Activated CD4-positive, alpha-beta T cell treated with anti-CD3 and anti-CD28 coated beads, Interleukin-2, amount 10 ng/mL, durations not matched to agents 7 days and 5 days (primary cell): ENCODE measurements at places on chromosomes 16 and 17. TPM values are rescaled to one million over a fixed set of nuclear protein-coding genes. Genes with fewer than 3 reads are reported as not detected.
A peak's percentile ranks its signal among the peaks of the same experiment; 100 is the strongest.

The GH1 gene
- total RNA-seq: not detected

The UTS2R gene
- not detected for total RNA-seq

The AIPL1 gene
- total RNA-seq: not detected

The TRPV2 gene
- 114 TPM for total RNA-seq

The HAP1 gene
- total RNA-seq: 0.25 TPM

The TEKT1 gene
- total RNA-seq: not detected

The BICDL2 gene
- total RNA-seq: 0.20 TPM

DNA sequence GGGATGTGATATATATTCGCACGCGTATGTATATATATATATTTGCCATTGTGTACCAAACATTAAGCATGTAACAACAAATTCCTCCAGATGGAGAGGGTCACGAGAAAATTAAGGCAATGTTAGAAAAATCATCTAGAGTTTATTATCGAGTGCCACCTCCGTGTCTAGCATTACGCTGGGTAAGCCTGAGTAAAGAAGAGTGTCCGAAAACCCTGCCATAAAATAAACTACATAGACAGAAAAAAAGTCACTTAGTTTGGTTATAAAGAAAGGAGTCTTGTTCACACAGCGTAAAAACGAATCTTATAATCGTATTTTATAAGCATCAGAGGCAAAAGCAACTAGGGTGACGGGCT lies 644 bp upstream of the RHOT1 start:
- DNase-seq: no peak

- DNase-seq: no peak
These were observed 6.2 kb upstream of the TBKBP1 start for GRCh38 chr17:47687748-47688147.

- no peak for DNase-seq
These were observed 66.1 kb upstream of the FOXF1 start for GRCh38 chr16:86444261-86444660.

GRCh38 chr17:58276423-58276822 lies 4.3 kb downstream of the MPO start:
- no peak for DNase-seq

DNA sequence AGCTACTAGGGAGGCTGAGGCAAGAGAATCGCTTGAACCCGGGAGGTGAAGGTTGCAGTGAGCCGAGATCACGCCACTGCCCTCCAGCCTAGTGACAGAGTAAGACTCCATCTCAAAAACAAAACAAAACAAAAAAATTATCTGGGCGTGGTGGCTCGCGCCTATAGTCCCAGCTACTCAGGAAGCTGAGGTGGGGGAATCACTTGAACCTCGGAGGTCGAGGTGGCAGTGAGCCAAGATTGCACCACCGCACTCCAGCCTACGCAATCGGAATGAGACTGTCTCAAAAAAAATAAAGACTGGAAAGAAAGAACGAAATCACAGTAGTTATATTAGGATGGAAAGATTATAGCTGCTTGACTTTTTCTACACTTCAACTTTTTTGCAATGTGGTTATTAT lies 18.9 kb downstream of the COG1 start:
- peak; percentile 63 for DNase-seq

DNA sequence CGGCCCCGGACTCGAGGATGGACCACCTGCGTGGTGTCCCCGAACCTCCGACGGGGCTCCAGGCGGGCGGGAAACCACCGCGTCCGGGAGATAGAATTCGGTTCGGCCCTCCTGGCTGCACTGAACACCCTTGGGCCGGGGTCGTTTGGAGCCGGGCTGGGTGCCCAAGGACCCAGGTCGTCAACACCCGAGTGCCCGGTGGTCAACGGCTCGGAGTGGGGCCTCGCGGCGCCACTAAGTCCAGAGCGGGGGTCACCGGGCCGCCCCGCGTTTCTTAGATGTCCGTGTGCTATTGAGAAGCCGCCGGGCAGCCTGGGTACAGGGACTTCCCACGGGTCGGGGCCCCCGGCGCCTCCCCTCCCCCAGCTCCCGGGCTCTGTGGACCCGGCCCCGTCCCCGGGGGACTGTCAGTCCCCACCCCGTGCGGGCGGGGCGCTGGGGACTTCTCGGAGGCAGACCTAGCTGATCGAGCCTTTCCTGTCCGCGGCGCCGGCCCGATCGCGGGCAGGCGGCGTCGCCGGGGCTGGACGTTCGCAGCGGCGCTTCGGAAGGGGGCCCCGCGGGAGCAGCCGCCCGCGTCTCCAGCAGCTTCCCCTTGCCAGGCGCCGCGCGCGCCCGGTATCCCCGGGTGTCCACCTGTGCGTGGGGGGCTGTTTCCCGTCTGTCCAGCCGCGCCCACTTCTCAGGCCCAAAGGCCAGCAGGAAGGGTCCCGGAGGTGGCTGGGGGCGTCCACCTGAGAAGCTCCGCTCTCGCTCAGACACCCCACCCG lies 655 bp upstream of the NPTX1 start:
- no peak for DNase-seq

DNA sequence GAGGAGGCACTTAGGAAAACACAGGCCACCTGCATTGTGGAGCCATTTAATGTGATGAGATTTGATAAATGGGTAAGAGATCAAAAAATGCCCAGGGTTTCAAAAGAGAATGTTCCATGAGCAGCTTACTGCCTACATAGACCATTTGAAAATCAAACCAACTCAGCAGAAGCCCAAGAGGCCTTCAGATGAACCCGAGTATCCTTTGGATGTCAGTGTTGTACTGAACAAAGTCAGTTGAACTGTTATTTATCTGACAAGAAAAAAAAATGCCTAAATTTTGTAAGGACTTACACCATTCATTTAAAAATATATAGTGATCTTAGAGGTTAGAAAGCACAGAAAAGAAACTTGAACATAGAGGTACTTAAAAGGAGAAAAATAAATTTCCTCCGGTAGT lies 381.7 kb downstream of the ZFHX3 start:
- no peak for DNase-seq

GRCh38 chr16:7343243-7343642 lies 10.6 kb downstream of the RBFOX1 start:
- DNase-seq: no peak

GRCh38 chr17:14341866-14342265 lies 41.0 kb downstream of the HS3ST3B1 start:
- DNase-seq: no peak

- no peak for DNase-seq
These were observed 23.9 kb upstream of the MEAK7 start for GRCh38 chr16:84528322-84528721.

DNA sequence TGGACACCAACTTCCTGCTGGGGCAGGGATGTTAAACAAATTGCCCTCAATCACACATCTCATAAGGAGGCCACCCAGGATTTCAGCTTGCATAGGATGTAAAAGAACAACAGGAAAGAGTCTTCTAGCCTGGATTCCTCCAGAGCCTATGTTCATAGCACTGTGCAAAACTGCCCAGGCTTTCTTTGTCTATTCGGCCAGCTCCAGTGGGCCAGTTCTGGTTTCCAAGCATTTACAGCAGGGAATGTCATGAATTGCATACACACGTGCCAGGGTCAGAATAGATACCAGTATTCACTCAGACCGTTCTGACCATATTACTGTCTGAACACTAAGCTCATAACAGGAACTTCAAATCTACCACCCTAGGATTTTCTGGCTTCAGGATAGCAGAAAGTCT lies 273.2 kb downstream of the CDH8 start:
- no peak for DNase-seq

DNA sequence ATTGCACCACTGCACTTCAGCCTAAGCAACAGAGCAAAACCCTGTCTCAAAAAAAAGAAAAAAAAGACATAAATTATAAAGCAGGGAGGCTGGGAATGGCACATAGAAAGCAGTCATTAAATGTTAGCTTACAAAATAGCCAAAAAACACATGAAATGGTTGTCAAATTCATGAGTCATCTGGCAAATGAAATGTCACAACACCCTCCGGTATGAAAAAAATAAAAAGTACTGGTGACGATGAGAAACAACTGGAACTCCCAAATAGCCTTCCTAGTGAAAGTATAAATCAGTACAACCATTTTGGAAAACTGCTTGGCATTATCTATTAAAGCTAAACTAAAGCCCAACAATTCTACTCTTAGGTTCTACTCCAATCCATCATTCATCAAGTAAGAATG lies 3.5 kb upstream of the KATNB1 start:
- no peak for DNase-seq

DNA sequence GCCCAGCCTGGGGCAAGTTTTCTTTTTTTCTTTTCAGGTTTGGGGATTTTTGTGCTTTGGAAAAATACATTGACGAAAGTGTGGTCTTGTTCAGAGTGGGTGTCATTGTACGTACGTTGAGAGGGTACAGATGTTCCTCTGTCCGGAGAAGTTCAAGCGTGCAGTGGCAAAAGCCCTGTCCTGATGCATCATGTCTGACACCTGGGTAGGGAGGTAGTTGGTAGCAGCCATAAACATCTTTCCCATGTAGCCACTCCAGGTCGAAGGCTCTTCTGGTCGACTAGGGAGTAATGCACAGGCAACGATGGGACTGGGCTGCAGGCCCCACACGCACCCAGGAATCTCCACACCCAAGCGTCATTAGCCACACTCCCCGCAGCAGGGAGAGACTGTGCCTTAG lies 27.4 kb downstream of the WIPI1 start:
- DNase-seq: no peak

DNA sequence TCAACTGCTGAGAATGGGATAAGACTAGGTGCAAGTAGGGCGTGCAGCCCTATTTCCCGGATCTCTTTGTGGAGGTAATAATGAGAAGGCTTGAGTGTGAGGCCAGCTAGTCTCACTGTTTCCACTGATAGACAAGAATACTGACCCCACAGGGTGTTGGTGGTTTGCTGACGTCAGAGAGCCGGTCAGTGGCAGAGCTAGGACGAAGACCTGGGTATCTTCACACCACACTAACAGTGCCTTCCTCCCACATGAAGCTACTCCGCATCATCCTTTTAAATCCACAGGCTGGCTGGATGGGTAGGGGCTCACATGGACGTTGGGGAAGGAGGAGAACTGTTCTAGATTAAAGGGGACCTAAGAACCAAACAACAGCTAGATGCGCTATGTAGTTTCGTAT lies 68.0 kb downstream of the ZFHX3 start:
- no peak for DNase-seq

- no peak for DNase-seq
These were observed 708 bp upstream of the NFAT5 start for GRCh38 chr16:69564845-69565670.

DNA sequence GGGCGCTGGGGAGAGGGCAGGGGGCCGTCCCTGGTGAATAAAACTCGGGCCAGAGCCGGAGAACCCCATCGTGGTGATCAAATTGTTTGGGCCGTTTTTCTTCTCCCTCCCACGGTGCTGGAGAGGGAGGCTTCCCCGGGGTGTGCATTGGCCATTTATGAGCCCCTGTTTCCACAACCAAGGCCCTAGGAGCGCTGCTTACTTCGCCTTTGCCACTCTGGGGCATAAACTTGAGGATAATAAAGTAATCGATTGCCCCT lies 544 bp downstream of the CCP110 start:
- no peak for DNase-seq

- DNase-seq: no peak
These were observed 1.6 kb downstream of the BFAR start for GRCh38 chr16:14634389-14634725.

DNA sequence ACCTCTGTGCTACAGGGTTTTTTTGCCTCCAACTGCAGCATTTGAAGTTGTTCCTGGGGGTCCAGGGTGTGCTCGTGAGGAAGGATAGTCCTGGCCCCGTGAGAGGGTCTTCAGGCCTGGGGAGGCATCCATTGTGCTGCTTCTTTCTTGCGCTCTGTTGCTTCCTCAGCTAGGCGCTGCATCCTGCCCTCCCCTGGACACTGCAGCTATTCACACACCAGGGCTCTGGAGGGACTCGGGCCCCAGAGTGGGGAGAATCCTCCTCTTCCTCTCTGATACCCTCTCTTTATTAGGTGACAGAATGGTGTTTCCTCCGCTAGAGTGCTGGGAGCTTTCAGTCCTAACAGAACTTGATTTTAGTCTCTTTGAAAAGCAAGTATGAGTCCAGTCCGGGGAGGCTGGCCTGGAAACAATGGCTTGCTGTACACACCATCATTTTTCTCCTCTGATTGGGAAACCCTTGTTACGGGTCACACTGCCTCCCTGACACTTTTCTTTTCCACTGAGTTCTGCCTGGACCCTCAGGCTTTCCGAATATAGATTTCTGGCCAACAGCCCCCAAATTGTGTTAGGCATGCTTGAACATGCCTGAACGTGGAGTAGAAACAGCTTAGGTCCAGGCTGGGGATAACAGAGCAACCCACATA lies 81.4 kb upstream of the ELAC2 start:
- DNase-seq: no peak

DNA sequence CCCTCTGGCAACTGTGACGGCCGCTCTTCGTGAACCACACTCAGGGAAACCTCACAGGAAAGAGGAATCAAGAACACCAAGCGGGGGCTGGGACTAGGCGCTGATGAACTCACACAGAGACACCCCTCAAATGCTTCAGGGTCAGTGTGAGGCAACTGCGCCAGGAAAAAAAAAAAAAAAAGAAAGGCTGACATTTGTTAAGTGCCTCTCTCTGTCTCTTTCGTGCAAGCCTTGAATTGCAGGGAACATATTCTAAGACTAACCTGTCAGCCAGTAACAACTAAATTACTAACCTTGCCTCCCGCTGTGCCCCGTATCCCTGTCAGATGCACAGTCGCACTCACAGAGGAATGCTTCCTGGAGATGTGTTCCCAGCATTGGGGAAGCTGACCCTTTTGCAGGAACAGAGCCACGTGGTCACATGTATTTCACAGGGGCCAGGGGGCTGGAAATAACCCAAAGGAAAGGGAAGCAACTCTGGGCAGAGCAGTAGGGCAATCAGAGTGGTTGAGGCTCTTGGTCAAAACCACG lies 247.8 kb downstream of the XYLT1 start:
- no peak for DNase-seq

DNA sequence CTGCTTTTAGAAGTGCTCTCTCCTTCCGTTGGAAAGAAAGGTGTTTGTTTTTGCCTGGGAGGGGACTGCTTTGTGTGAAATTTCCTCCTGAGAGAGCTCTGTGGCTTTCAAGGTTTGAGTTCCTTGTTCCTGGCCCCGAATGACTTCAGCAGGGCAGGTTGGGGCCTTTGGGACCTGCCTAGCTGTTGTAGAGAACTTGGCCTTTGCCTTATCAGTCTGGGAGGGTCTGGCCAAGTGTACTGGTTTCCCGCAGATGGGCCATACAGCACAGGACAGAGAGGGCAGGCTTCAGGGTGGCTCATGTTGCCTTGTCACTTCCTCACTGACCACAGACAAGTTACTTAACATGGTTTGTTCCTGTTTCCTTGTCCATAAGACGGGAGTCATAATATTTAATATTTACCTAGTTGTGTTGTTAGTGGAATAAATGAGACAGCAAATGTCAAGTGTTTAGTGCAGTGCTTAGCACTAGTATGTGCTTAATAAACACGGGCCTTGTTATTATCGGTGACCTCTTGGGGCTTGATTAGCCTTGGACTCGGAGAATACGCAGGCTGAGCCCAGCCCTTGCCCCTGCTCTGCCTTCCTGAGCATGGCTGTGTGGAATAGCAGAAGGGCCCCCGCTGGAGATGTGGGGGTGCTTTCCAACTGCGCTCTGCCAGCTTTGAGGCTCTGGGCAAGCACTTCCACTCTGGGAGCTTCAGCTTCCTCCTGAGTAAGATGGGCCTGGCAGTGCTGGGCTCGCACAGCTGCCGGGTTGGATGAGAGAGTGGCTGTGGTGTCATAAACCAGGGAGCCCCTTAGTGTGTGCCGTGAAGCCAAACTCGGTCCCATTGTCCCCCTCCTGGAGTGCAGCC lies 6.6 kb downstream of the PRSS8 start:
- no peak for DNase-seq

- no peak for DNase-seq
These were observed 20.3 kb downstream of the HSD11B2 start for GRCh38 chr16:67451061-67451703.

GRCh38 chr16:7482032-7482431 lies 149.4 kb downstream of the RBFOX1 start:
- no peak for DNase-seq

- DNase-seq: no peak
These were observed 109.5 kb upstream of the ZNF750 start for GRCh38 chr17:82949361-82949760.
